ENCODE measurements at places on chromosomes 1 and 21.

DNA sequence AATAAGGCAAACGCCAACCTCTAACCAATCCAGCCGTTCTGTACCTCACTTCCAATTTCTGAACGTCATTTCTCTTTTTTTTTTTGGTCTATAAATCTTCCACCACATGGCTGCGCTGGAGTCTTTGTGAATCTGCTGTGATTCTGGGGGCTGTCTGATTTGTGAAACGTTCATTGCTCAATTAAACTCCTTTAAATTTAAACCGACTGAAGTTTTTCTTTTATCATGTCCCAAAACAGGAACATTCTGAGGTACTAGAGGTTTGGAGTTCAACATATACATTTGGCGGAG is 65.5 kb upstream of the BACH1 start:
- DNase-seq: no peak

DNA sequence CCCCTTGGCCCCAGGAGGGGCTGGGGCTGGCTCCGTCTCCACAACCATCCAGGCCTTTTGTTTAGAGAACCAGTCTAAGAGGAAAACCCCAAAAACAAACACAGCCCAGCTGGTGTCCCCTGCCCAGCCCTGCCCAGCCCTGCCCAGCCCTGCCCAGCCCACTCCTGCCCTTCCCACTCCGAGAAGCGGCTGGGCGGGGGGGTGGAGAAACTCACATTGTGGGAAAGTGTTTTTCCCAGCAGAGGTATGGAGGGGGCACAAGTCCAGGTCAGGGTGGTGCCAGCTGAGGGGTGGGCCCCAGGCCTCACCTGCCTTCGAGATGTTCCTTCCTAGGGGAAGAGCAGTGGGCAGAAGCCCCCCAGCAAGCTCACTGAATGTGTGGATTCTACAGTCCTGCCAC is 10.0 kb upstream of the FAM131C start:
- no peak for DNase-seq

- no peak for DNase-seq
Observed at GRCh38 chr1:186518822-186519381, 58.0 kb upstream of the PDC start.

DNA sequence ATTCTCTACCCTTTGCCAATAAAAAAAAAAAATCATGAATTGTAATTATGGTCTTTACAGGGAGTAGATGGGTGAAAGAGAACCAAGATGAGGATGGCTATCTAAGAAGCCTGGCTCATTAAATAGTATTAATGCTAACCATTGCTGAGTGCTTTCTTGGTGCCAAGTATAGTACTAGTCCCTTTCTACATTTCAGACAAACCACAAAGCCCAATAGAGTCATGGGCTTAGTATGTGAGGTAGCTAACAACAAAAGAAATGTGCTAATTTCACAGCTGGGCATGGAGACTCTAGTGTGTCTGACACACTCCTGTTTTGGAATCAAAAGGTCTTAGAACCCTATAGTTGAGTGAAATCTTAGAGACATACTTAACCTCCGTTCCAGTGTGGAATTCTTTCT is 84.5 kb upstream of the ESRRG start:
- no peak for DNase-seq

GRCh38 chr1:171247501-171247900 is 793 bp upstream of the FMO1 start:
- DNase-seq: no peak

DNA sequence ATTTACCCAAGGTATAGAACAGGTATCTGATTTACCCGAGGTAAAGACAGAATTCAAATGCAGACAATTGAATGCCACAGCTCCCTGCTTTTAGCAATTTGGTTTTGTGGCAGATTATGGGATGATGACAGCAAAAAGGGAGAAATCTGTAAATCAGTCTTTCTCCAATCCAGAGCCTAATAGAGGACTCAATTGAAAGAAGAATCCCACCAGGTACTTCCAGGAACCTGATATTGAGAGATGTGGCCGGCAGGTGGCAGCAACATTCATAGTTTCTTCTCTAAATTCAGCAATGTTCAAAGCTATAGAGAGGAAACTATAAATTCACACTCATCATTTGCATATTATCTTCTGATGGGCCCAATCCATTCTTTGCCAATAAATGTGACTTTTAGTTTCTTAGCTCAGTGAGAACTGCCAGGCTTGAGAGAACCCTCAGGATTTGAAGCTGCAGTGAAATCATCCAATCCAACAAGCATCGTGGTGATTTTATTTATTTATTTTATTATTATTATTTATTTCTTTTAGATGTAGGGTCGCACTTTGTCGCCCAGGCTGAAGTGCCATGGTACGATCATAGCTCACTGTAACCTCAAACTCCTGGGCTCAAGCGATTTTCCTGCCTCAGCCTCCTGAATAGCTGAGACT is 9.8 kb upstream of the PHACTR4 start:
- peak; percentile 63 for DNase-seq

- DNase-seq: no peak
Observed at GRCh38 chr21:34091032-34091431, 17.7 kb downstream of the MRPS6 start.

GRCh38 chr1:99728494-99729235 is 37.8 kb downstream of the FRRS1 start:
- no peak for DNase-seq

- no peak for DNase-seq
Observed at GRCh38 chr21:38661889-38662568, 143.7 kb upstream of the ETS2 start.

- DNase-seq: no peak
Observed at GRCh38 chr1:11534846-11535245, 55.9 kb downstream of the DISP3 start.

- no peak for DNase-seq
Observed at GRCh38 chr1:183243161-183244050, 57.3 kb downstream of the LAMC2 start.

GRCh38 chr1:190101756-190102155 is 375.9 kb downstream of the BRINP3 start:
- no peak for DNase-seq

GRCh38 chr1:226403201-226404034 is 4.5 kb downstream of the PARP1 start:
- DNase-seq: no peak

- no peak for DNase-seq
Observed at GRCh38 chr1:64133036-64133435, 70.4 kb upstream of the UBE2U start.

- no peak for DNase-seq
Observed at GRCh38 chr1:231581859-231582258, 44.7 kb upstream of the DISC1 start.

DNA sequence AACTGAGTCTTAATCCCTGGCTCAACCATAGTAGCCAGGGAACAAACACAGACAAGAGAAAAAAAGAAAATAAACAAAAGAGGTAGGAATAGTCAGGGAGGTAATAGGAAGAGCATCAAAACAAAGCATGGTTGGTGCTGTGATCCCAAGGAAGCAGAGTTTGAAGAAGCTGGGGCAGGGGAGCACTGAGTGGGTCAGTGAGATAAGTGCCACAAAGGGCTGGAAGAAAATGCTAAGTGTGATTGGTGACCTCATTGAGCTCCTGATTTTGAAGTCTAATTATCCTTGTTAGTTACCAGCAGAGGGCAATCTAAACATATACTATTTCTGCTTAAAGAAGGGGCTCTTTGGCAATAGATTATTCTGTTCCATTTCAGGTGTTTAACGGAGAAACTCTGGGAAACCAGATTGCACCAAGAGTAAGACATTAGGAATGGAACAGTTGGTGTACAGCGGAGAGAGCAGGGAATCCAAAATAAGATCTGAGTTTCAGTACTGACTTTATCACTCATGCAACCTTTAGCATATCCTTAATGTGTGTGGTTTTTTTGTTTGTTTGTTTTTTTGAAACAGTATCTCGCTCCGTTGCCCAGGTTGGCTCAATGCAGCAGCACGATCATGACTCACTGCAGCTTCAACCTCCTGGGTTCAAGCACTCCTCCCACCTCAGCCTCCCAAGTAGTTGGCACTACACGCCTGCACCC is 30.7 kb upstream of the KIAA1614 start:
- DNase-seq: no peak

DNA sequence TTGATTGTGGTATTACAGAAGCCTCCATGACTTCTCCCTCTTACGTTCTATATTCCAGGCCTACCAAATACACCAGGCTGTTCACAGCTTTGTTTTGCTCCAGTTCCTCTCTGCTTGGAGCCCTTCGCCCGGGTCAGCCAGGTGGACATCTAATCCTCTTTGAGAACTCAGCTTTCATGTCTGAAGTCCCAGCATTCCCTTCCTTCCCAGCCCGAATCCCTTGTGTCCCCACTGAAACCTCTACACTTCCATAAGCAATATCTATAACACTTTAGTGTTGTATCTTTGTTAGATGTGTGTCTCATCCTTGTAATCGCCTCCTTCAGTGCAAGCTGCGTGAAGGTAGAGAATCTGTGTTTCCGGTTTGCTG is 1.9 kb downstream of the RNF11 start:
- DNase-seq: no peak

DNA sequence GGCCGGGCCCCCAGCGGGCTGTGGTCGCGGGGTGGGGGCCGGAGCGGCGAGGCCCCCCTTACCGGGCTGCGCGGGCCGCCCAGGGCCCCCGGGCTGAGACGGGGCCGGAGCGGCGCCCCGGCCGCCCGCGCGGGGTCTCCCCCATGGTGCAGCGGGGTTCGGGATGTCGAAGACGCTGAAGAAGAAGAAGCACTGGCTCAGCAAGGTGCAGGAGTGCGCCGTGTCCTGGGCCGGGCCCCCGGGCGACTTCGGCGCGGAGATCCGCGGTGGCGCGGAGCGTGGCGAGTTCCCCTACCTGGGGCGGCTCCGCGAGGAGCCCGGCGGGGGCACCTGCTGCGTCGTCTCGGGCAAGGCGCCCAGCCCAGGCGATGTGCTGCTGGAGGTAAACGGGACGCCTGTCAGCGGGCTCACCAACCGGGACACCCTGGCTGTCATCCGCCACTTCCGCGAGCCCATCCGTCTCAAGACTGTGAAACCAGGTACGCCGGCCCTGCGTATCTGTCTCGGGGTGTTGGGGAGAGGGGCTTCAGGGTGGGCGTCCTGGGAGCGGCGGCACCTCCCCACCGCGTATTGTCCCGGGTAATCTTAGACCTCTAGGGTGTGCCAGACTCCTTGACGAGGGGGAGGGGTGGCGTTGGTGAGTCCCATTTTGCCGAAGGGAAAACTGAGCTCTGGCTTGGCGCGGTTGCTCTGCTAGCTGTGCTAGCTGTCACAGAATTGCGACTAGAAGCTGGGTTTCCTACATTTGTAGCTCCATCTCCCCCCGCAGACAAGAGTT is 745 bp downstream of the MAGI3 start:
- peak; percentile 30 for DNase-seq

GRCh38 chr21:44969066-44969670 is 29.3 kb downstream of the SLX9 start:
- no peak for DNase-seq

DNA sequence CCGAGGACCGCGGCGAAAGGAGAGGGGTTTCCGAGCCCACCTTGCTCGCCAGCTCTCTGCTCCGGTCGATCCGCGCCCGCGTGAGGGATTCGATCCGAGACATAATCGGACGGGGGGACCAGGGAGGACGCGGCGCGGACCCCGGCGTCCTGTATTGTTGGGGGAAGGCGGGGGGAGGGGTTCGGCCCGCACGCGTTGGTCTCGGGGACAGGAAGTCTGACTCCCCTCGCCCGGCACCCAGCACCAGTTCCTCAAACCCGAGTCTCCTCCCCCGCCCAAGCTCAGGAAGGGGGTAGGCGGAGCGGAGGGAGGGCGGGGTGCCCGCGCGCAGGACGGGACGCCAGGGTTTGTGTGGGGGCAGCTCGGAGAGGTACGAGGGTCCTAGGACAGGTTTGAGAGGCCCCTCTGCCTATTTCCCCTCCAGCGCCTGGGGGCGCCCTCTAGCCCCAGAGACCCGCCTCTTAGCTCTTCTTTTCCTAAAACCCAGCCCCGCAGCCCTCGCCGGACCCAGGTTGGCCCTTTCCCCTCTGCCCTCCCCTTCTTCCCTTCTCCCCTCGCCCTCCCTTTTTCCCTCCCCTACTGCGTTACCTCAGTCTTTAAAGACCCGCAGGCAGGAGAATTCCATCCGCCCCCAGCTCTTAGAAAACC is at the start of gene ARHGEF2:
Gene ARHGEF2, minus strand, starts transcription at position 223 of the 648 bp plus-strand sequence. Its CDS starts 120 bp downstream, at position 103.
- DNase-seq: peak; percentile 69

DNA sequence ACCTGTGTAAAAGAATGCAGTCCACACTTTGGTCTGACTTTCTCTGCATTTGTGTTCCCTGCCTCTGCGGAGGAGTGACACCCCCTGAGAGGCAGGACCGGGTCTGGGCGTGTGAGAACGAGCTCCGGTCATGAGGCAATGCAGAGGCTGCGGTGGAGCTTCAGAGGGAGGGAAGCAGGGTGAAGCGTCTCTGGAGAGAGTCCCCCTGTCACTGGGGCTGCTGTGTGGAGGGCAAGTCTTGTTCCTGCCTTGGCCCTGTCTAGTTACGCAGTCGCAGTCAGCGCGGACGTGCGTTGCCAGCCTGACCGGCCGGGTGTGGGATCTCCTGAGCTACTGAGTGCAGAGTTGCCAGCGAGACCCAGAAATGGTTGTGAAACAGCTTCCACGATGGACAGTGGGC is 48.5 kb downstream of the BACE2 start:
- no peak for DNase-seq

- no peak for DNase-seq
Observed at GRCh38 chr1:168742994-168743650, 14.1 kb upstream of the DPT start.

DNA sequence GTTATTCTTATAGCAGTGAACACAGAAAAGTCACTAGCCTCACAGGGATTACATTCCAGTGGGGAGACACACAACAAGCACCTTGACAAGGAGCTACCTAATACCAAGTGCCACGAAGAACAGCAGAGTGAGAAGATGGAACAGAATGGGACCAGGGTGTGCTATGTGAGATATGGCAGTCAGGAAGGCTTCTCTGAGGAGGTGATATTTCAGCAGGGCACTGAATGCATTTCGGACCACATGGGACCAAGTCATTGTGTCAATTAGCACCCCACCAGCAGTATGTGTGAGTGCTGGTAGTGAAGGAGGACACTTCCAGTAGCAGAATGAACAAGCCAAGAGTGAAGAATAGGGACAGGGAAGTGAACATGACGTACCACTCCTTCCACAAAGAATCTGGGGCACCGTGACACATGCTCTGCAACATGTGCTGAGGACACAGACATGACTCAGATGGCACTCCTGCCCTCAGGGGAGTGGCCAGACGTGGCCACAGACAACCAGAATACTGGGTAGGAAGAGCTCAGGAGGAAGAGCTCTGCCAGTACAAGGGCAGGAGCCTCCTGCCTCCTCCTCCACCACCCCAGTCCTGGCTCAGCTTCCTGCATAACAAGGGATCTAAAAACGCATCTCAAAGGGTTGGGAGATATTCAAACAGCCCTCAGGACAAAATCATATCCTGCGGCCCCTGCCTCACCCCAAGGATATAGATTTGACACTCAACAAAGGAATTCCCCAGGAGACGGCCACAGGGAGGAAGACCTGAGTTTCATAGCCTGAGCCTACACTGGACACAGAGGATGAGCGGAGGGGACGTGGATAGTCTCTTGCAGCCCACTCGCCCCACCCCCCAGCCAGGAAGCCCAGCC is 102.5 kb downstream of the TRABD2B start:
- no peak for DNase-seq

DNA sequence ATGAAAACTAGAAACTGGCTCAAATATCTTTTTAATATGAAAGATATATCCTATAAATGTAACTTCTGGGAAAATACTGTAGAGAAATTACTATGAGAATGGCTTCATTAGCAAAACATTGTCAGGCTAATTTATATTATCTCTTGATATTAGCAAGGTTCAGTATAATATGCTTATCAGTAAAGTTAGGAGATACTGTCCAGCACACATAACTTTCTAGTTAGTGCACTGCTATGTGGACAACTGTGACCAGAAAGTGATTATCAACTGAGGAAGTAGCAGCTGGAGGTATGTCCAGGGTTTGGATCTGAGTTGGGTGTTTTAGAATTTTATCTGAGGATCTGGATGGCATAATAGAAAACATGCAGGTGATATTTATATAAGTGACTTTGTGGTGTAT is 7.5 kb downstream of the LRRC8C start:
- no peak for DNase-seq

GRCh38 chr1:218275823-218276222 is 9.3 kb upstream of the RRP15 start:
- no peak for DNase-seq
